Urothelium cell line (cell line): ENCODE measurements at places on chromosomes 4 and X.

DNA sequence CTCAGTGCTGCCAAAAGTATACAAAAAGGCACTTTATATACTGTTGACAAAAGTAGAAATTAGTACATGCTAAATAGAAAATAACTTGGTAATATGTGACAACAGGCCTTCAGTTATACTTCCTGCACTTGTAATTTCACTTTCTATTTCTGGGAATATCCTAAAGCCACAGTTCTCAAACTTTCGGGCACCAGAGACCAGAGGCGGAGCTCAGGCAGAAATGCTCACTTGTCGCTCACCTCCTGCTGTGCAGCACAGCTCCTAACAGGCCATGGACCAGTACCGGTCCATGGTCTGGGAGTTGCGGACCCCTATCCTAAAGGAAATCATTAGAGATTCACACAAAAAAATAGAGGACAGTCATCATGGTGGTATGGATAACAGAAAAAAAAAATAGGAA is 25.7 kb downstream of the ACSL4 start:
- DNase-seq = no peak

DNA sequence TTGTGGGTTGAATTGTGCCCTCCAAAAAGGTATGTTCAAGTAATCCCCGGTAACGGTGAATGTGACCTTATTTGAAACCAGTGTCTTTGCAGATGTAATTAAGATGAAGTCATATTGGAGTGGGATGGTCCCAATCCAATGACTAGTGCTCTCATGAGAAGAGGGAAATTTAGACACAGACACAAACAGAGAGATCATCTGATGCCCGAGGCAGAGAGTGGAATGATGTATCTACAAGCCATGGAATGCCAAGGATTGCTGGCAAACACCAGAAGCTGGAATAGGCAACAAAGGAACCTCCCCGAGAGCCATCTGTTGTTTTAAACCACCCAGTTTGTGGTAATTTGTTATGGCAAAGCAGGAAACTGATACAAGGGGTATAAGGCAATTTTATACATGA is 35.1 kb downstream of the RPS6KA3 start:
- DNase-seq = no peak

DNA sequence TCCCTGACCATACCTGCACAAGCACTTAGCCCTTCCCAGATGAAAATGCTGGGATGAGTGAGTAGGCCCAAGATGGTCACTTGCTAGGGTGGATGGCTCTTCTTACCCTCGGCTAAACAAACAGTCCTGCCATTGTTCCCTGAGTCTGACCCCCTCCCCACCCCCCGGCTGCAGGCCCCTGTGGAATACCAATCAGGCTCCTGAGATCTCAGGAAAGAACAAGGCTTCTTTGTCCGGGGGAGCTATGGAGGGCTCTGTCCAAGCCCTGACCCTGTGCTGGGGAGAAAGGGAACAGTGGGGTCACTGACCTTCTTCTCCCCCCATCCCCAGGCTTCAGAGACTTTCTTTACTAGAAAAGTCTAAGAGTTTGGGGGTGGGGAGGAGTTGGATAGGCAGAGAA is 6.0 kb downstream of the PLP1 start:
- no peak for DNase-seq

GRCh38 chr4:115275615-115276014 is 162.2 kb upstream of the NDST4 start:
- no peak for DNase-seq

- no peak for DNase-seq
These were observed 1506.8 kb downstream of the PCDH18 start for GRCh38 chr4:136025540-136025939.

- DNase-seq = no peak
These were observed 62.3 kb downstream of the TMA16 start for GRCh38 chr4:163556650-163557391.

DNA sequence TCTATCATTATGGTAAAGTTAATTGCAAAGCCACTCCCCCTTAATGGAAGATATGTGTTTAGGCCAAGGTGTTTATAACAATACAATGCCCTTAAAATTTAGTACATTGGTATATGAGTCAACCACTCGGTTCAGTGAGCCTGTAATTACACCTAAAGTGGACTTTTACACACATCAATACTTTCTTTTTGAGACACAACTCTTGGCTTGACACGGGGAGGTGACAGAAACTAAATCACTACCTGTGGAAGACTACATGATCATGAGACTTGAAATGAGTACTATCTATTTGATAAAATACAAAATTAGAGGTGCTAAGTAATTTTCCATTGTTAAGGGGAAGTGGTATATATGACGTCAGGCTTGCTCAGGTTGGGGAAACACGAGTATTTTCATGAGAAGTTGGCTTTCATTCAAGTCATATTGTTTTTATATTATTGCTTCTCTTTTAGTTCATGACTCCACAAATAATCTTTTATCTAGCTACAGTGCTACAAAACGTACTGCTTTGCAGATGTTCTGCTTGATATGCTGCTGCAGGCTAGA is 918.3 kb downstream of the ARAP2 start:
- DNase-seq = no peak

- DNase-seq = no peak
These were observed 60.7 kb upstream of the FAM9A start for GRCh38 chrX:8861908-8862307.

DNA sequence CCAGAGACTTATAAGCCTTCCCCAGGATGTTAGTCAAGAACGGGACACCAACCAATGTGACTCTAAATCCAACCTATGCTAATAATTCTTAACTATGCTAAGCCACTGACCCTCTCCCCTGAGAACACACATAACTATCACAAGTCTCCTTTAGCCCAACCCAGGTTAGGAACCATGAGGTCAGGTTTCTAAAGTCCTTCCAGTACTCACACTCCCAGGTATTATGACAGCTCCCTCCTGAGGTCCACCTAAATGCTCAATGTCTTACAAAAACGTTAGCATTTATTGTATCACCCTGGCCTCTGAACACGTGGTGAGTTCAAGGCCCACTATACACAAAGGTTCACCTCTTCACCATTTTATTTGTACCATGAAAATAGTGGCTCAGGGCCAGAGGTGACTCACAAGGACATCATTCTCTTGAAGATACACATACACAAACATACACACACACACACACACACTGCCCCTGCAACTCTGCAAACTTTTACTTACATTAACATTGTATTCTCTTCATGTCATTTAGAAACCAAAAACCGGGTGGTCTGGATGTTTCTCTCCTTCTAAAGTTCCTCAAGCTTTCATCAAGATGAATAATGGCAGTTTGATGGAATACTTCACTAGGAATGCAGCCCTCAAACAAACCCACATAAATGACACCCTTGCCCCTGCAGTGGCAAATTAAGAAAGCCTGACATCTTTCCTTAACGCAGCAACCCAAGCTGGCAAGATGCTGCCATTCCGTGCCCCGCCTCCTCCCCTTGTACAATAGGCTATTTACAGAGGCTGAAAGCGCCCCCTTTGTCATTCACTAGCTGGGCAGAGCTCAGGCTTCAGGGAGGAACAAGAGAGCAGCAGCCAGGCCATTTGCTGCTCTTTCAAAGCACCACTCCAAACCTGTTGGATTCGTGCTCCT is 17.7 kb downstream of the ACSL1 start:
- DNase-seq = peak; percentile 36

- DNase-seq = no peak
These were observed 156.2 kb downstream of the PABPC4L start for GRCh38 chr4:134045411-134045810.

- no peak for DNase-seq
These were observed 61.3 kb downstream of the MTHFD2L start for GRCh38 chr4:74219240-74219639.

GRCh38 chr4:56026596-56026995 is 77.9 kb downstream of the CEP135 start:
- no peak for DNase-seq

DNA sequence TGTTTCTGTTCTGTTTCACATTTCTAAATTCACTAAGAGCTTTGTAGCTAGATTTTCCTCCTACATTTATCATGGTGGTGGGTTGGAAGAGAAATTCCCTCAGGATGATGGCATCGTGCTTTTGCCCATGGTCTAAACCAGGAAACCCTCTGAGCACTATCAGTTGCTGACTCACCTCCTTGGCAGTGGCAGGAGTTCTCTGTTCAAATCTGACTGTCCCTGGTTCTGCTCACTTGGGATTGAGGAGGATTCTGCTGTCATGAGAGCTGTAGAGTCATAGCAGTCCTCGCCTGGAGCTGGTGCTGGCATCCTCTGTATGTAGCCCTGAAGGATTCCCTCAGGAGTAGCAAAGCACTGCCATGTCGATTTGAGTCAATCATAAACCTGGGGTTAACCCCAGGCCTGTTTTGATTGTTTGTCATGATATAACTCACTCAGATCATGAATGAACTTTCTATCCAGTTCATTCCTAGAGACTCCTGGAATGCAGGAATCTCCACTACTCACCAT is 9.4 kb downstream of the TEX13A start:
- no peak for DNase-seq

- DNase-seq = no peak
These were observed at the start of gene BST1 for GRCh38 chr4:15702941-15703403. TSS of gene BST1 (plus strand) at chr4:15703065. CDS start at chr4:15703145, 80 bp downstream.
